Kidney glomerular epithelial cell (primary cell): ENCODE measurements at places on chromosomes 4 and X.

DNA sequence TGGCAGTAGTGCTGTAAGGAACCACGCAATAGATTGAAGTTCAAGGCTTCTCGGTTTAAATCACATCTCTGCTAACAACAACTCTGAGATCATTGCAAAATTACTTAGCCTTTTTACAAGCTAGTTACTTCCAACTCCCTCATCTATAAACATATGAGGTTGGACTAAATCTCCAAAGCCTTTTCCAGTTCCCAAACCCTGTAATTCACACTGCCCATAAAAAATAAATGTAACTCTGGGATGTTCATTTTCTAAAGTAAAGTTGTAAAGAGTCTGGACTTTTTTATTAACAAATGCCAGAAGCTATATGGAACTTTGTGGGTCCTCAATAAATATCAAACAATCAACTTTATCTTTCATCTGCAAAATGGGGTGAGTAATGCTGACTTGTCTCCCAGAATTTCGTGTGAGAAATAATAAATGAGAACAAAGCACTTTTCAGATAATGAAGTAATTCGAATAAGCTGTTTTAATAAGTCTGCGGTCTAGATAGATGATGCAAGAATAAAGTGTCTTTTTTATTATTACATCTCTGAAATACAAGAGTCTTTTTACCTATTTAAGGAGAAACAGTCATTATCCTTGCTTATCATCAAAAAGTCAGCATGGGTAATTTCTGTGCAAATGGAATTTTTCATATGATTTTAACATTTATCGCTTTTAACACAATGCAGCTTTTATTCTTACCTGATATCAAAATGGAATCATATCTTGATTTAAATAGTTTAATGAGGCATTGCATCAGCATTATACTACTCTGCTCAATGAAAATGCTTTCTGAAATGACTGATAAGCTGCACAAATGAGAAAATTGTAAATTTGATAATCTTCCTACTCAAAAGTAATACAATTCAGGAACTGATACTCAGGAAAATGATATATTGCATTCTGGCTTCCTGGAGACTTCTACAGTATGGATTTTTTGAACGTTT, 252.6 kb downstream of the BANK1 start:
- DNase-seq = no peak

DNA sequence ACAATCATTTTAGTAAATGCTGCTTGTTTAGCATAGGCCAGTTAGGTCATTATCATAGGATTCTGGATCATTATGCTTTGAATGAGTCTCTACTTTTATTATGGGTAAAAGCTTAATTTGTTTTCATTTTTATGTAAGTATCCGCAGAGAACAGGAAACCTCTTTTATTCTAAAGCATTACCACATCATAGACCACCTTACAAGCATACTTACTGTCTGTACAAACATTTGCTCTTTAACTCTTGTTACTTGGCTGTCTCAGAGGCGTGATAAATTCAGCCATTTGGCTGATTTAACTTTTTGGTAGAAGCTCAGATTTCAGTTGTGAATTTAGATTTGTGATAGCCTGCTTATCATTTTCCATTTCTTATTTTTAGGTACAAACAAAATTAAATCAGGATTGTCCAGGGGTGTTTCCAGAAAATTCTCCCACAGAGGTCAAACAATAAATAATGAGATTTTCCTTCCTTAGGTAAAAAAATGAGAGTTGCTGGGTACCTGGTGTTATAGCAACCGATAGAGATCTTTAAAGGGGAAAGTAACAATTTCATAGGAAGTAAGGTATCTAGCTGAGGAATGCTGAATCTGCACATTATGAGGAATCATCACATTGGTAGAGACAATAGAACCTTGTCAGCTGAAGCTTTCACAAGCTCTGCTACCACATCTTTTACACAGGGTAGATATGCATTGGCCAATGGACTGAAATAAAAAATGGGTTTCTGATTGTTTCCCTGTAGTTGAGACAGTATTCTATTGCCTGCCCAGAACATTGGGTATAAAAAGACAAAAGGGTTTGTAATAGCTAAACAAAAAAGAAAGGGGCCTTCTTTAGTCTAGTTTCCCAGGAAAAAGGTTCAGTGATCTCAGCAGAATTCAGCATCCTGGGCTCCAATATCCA, 62.5 kb downstream of the NDNF start:
- DNase-seq = no peak

DNA sequence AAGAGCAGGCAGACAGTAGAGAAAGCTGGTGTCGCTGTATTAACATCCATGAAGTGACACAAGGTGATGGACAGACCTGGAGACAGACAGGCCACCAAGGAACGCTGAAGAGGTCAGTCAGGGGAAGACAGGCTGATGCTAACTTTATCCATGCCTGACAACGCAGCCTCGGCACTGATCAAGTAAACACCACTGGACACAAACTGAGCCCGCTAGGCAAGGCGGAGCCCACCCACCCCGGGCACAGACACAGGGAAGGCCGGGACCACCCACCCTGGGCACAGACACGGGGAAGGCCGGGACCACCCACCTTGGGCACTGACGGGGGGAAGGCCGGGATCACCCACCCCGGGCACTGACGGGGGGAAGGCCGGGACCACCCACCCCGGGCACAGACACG, 18.8 kb downstream of the PPP2R3B start:
- DNase-seq = no peak

GRCh38 chr4:18180892-18181291, 159.3 kb upstream of the LCORL start:
- no peak for DNase-seq

GRCh38 chrX:43809463-43809862, 72.8 kb downstream of the MAOB start:
- DNase-seq = no peak

GRCh38 chr4:183675625-183676024, 16.5 kb downstream of the TRAPPC11 start:
- no peak for DNase-seq

- no peak for DNase-seq
Observed at GRCh38 chr4:69970071-69970470, 4.5 kb upstream of the CSN2 start.

- no peak for DNase-seq
Observed at GRCh38 chr4:170398218-170398617, 308.5 kb upstream of the AADAT start.

DNA sequence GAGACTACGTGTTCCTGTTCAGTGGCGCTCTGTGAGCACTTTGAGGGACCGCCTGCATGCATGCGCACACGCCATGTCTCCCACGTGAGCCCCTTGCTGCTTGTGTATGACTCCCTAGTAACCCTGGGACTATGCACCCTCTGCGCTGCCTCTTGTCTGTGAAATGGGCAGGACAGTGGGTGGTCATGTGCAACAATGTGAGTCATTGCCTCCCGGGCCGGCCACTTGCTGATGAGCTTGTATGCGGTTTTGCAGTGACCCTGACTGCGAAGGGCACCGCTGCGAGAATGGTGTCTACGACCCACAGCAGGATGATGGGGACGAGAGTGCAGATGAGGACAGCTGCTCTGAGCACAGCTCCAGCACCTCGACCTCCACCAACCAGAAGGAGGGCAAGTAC, 61.4 kb downstream of the TNIP2 start:
- DNase-seq = no peak

GRCh38 chrX:54530357-54530900, 410 bp downstream of the GNL3L start:
- no peak for DNase-seq

- DNase-seq = no peak
Observed at GRCh38 chrX:17617806-17618205, 119.5 kb upstream of the SCML1 start.

DNA sequence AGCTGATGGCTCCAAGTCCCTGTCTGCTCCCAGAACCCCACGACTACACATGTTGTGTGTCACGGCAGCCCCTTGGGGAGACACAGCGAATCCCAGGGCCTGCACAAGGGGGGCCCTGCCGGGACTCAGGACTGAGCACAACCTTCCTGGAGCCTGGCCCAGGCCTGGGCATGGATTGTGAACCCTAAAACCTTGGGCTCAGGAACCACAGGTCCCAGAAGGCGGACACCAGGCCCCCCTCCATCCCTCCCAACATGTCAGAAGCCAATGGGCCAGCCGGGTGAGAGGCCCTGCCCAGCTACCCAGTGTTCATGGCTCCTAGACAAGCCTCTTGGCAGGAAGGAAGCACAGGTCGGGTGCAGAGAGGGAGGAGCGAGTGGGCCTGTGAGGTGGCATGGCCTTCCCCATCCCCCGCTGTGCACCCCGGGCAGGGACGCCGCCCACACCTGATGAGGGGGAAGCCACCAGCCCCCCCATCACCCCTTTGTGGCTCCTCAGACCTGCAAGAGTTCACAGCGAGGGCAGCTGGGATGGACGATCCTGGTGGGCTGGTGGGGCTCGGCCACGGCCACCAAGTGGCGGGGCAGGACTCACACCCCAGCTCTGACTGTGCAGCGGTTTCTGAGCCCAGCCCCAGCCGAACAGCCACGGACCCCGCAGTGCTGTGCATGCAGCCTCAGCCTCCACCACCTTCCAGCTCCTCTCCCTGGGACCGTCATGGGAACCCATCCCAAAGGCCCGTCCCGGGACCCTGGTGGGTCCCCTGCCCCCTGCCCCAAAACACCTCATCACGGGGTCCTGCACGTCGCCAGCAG, 3.7 kb downstream of the PDE6B start:
- DNase-seq = no peak

DNA sequence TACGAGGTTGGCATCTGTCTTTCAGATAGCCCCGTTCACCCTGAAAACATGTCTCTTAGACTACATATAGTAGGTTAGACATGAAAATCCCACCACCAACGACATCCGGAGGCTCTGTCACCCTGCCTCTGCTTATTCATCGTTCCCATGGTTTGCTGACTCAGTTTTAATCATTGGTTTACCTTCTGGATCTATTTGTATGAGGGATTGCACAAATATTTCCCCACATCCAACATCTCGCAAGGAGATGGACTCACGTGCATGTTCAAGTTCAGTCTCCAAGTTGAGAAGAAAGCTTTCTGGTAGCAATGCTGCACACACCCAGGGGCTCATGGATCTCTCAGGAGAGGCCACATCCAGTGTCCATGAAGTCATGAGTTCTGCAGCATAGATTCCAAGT, 10.8 kb downstream of the CETN2 start:
- no peak for DNase-seq

- no peak for DNase-seq
Observed at GRCh38 chr4:86034616-86035015, 325.2 kb downstream of the MAPK10 start.

DNA sequence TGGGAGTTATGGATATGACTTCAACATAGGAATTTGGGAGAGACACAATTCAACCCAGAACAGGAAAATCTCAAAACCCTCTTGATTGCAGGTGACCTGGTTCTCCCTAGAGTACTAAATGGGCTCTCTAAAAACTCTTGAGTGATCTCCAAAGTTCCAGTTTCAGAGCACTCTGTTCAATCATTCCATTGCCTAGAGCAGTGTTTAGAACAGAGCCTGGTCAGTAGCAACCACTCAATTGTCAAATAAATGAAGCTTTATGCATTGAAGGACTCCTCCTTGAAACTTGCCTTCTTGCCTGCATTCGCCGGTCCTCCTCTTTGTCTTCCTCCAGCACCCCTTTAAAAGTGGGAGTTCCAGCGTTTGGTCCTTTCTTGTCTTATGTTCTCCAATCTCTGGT, 85.8 kb downstream of the KIT start:
- no peak for DNase-seq

DNA sequence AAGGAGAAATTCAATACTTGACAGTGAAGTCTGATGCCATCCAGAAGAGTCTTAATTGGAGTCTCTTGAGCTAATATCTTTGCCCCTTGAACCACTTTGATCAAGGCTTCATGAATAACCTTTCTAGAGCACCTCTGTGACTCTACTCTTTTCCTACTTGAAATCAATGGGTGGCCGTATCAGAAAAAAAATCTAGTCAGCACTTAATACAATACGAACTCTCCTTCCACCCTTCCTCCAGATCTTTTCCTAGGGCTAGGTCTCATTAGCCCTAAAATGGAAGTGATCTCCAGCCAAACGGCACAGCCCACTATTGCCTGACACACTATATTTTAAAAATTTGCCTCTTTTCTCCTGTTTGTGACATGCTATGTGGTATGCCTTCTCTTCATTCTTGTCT, 129.6 kb upstream of the TLL1 start:
- no peak for DNase-seq

DNA sequence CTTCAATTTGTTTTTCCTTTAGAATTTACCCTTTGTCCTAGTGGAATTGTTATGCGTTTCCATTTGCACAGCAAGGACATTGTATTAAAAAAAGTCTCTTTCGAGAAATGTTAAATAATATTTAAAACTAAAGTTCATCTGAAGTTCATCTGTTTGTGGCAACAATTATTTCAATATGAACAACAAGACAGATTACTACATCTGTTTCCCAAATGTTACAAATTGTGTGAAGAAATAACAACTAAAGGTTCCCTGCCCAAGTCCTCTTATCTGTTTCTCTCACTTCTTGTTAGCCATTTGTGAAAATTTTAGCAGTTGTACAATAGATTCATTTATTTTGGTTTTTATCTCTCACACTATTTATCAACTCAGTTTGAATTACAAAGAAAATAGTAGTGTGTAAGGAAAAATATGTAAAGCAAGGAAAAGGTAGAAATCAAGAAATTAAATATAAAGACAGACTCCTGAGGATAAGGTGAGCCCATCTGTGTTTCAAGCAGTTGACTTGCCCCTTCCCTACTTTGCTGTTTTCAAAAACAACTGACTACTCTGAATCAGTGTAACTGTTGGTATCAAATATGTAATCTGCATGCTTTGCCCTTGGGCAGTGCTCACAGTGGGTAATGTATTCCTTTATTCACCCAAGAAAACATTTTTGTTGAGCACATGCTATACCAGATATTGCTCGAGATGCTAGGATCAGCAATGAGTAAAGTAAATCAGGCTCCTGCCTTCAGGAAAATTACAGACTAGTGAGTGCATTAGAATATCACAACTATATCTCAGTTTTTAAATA, 118.9 kb upstream of the PCDH7 start:
- no peak for DNase-seq

DNA sequence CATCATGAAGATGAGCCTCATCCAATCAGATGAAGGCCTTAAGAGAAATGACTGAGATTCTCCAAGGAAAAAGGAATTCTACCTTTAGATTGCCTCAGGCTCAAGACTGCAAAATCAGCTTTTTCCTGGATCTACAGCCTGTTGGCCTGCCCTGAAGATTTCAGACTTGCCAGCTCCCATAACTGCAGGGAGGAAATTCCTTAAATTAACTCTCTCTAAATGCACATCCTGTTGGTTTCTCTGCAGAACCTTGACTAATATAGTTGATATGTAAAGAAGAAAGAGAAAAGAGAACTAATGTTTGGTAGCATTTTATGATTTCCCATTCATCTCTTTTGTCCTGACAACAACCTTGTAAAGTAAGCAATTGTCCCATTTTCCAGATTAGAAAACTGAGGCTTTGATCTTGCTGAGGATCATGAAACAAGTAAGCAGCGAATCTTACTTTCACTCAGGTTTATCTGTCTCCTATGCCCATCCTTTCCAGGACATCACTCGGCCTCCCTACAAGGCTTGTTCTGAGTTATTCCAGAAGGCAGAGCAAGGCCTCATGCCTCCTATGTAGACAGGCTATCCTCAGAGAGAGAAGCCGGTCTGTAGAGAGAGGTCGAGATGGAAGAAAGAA, 115.0 kb upstream of the LDB2 start:
- DNase-seq = no peak

DNA sequence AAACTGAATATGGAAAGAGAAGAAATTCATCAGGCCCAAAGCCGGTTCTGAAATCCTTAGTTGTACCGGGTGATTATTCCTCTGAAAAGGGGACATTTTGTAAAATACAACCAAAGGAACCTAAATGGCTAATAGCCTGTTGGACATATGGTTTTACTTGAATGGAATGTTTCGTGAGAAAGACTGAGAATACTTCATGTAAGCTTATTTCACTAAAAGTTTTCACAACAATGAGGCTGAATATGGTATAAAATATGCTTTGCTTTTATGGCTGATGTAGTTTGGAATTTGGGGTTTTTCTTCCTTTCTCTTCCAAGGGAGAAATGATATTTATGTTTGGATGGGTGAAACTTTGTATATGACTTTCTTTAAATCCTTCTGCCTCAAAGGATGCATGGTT, 2.7 kb downstream of the GRIA3 start:
- DNase-seq = no peak
